Non-pigmented ciliary epithelial cell (primary cell): ENCODE measurements at places on chromosomes 4 and X.

GRCh38 chr4:123304151-123304964 is 92.2 kb upstream of the SPRY1 start:
- no peak for DNase-seq

- no peak for DNase-seq
Measured at GRCh38 chr4:7351014-7351413, 83.7 kb downstream of the PSAPL1 start.

DNA sequence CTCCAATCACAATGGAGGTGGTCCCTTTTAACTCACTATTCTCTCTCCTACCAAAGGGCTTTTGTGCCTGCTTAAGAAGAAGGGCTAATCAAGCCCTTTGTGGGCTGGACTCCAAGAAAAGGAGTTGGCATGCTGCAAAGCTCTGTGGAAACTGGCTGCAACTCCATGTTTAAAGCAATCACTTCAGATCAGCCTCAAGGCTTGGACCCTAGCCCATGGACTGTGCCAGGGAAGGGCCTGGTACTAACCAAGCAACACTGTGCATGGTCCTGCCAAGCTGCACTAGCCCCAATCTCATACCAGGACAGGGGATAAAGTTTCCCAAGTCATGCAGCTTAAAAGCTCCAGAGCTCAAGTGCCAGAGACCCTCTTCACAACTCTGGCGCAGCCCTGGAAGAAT is 86.7 kb downstream of the ATP8A1 start:
- DNase-seq = no peak

DNA sequence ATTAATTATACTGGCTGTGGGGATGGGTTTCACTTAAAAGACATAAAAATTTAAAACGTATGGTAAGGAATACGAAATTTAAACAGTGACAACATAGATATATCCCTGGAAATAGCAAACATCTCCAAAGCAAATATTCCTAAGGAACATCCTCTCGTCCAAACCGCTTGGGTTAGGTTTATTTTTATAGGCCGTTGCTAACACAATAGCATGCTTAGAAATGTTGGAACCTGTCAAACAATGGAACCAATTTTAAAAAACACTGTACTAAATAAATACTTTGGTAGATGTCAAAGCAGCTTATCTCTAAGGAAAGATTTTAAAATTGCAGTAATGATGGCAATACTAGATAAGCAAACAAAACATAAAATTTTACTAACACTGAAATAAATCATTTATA is 45.4 kb downstream of the SEC24D start:
- no peak for DNase-seq

- DNase-seq = no peak
Measured at GRCh38 chrX:112577146-112577545, 102.6 kb downstream of the LHFPL1 start.

GRCh38 chr4:123478859-123479345 is 82.3 kb downstream of the SPRY1 start:
- peak; percentile 27 for DNase-seq

GRCh38 chrX:51860679-51861078 is 32.7 kb upstream of the MAGED1 start:
- no peak for DNase-seq

- no peak for DNase-seq
Measured at GRCh38 chr4:170697045-170697444, 607.3 kb upstream of the AADAT start.

DNA sequence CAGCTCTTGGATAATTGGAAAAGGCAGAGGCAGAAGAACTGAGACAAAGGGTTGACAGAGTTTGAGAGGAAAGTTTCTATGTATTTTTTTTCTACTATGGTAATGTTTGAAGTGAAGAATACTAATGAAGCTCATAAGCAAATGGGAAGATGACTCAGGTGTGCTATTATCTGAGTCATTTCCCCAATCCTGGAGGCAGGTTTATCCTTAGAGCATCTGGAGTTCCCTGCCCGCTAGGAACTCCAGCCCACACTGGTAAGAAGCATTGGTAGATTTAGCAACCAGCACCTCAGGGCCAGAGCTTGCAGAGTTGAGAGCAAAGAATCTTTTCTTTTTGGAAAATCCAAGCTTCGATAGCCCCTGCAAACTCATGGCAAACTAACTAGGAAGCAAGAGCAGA is 55.2 kb downstream of the DOCK11 start:
- DNase-seq = no peak

DNA sequence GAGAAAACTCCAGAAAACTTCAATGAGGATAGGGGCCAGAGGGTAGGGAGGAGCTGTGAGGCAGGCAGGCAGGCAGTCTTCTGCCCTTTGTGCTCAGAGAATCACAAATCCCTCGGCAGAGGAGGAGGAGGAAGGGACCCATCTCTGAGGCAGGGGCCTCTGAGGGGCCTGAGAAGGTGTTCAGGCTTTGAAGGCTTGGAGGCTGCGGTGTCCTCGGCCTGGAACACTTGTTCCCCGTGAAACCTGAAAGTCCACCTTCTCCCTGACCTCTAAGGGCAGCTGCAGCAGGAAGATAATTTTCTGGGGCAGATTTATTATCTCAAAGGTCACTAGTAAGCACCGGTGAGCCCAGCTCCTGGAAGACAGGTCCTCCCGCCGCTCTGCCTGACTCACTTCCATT is 200.3 kb upstream of the BCOR start:
- no peak for DNase-seq

GRCh38 chr4:6776920-6777635 is 5.4 kb upstream of the KIAA0232 start:
- no peak for DNase-seq

DNA sequence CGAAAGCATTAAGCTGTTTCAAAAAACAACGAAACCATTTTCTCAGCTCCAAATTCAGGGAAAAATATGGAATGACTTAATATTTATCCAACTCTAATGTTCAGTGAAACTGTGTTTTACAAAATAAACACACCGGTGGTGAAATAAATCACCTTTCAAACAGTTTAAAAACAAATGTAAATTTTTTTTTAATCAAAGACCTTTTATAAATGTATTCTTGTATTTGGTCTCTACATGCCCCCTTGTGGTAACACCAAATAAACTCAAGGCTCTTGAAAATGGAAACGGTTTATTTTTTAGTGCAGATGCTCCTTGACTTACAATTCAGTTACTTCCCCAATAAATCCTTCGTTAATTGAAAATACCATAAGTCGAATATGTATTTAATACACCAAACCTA is 45.8 kb upstream of the ITM2A start:
- DNase-seq = no peak

DNA sequence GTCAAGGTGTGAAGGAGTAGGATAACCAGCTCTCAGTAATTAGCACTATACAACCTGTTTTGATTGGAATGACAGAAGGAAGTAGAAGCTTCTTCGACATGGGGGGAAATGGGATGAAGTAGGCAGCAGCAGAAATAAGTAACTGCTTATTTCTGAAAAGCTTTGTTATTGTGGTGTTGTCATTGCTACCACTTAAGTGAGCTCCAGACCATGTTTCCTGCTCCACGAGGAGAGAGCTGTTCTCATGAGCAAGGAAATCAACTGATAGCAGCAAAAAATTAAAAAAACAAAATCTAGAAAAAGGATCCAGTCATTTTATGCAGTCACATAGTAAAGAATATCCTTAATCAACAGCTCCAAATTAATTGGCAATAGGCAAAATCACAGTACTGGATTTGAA is 106.1 kb upstream of the TLL1 start:
- DNase-seq = no peak

- DNase-seq = no peak
Measured at GRCh38 chrX:128818690-128819089, 704.6 kb downstream of the SMARCA1 start.

DNA sequence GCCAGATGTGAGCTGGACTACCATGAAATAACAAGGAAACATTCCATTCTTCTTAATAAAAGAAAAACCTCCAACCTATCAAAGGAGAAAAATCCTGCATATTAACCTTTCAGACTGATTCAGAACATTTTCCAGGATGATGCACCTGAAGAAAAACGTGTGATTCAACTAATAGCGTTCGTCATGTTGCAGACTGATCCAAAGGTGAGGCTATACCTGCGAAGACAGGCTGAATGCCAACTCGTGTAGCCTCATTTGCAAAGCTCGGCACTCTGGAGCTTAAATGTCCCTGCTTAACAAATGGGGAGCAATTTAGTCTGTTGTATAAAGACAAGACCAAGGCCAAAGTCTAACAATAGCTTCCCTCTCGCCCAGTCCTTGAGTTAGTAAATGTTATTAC is 172.0 kb upstream of the NOCT start:
- DNase-seq = no peak

DNA sequence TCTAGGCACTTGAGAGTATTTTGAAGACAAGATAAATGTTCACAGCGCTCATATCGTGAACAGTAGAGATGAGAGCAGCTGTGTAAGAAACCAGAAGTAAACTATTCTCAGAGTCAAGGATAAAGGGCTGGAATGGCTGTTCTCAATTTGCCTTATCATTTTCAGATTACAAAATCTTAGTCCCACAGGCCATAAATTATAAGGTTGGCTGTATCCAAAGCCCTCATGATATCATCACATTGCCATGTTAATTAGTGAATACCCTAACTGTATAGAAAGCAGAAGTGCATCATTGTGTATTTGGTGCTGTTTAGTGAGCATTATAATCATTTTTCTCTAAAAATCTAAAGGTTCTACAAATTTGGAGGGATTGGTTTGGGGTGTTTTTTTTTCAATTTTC is 168.9 kb upstream of the EDNRA start:
- no peak for DNase-seq

DNA sequence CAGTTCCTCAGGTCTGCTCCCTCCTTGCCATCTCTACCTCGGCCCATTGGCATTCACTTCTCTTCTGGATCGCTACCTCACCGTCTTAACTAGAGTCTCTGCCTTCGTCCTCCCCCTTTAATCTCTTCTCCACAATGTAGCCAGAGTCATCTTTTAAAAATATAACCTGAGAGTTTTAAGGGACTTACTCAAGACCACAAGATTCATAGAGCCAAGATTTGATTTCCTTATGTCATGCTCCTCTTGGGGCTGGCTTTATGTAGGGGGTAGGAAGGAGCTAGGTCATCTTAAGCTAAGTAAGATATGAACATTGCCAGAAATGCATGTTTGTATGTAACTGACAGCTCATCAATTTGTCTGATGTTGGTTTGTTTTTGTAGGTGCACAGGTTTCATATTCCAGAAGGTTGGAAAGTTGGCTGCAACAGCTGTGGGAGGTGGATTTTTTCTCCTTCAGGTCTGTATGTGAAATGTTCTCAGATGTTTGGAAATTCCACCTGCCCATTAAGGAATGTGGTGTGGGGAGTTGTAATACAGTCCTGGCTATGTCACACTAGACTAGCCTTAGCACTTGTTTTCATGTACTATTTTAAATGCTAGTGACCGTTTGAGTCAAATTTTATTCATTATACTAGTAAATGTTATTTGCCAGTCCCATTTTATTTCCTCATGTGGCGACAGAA is 19.6 kb downstream of the FUNDC2 start:
- no peak for DNase-seq

DNA sequence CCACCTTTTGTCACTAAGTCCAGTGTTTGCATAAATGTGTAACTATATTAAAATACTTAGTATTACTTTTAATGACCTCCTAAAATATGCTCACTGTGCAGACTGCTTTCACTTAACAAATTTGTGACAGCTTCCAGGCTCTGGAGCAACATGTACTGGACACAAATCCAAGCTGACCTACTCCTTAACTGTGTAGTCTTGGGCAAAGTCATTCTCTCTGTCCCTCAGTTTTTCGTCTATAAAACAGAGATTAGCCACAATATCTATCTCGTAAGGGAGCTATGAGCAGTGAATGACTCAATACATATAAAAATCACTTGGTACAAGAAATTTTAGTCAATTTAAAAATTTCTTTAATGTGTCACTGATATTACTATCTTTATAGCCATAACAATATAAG is 20.4 kb upstream of the RAB40A start:
- DNase-seq = no peak

DNA sequence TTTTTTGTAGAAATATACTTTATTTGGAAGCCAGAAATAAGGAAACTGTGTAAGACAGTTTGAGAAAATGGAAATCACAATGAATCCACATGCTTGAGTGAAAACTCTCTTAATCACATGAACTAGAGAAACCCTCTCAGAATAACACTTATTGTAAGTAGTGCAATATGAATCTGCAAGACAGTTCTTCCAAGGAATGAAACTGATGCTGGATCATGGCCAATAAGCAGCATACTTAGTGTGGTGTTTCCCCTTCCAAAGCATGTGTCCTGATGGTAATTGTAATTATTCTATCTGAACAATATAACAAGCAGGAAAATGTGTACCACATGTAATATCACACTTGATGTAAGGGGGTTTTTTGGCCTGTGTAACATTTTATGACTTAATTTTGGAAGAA is 1870.5 kb upstream of the TENM3 start:
- no peak for DNase-seq

DNA sequence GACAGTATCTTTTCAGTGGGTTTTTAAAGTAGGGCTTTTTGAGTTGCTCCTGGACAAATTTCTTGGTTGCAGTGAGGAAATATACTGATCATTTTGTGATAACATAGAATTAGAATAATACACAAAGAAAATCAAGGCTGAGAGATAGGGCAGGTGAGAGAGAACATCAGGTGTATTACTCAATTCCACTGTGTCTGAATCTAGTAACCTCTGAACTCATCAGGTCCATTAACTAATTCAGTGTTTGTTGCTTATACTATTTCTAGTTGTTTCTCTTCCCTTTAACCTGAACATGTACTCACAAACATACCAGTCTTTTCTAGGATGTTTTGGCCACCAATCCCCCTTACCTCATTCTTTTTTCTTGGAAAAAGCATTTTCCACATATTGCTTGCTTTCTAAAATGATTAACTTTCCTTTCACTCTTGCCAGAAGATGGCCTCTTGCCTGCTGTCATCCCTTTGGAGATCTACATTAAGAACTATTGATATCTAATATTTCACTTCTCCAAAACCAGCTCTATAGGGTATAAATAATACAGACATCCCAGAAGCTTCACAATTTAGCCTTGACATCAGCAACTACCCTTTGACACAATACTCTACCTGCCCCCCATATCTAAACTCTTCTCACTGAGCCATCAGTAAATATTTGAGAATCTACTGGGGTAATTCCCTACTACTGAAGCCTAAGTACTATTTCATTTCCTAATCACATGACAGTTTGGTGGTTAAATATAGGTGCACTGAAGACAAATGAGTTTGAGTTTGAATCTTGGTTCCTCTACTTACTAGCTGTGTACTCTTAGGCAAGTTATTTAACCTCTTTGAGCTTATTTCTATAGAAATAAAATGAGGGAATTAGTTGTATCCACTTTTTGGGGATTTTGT is 470.8 kb upstream of the IGFBP7 start:
- no peak for DNase-seq

DNA sequence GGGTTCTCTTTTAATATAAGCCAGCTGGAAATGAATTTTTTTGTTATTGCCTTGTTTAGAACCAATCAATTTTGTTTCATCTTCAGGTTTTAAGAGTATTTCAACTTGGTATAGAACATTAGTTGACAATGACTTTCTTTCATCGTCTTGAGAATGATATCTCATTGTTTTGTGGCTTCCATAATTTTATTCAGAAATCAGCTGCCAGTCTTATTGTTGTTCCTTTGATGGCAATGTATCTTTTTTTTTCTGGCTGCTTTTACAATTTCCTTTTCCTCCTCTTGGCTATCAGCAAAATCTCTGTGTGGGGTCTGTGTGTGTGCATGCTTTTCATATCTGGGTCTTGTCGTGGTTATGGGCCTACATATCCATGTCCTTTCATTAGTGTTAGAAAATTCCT is 1536.4 kb upstream of the TENM3 start:
- no peak for DNase-seq

- peak; percentile 93 for DNase-seq
Measured at GRCh38 chr4:176769514-176769913, 23.2 kb downstream of the VEGFC start.
